Astrocyte (in vitro differentiated cells and primary cell): ENCODE measurements at places on chromosomes 5 and 9. TPM values are rescaled to one million over a fixed set of nuclear protein-coding genes. Genes with fewer than 3 reads are reported as not detected.

The MUSK gene
- not detected in 2 replicates for total RNA-seq

- no peak for DNase-seq
Observed at GRCh38 chr5:40682154-40683017, 2.7 kb downstream of the PTGER4 start.

DNA sequence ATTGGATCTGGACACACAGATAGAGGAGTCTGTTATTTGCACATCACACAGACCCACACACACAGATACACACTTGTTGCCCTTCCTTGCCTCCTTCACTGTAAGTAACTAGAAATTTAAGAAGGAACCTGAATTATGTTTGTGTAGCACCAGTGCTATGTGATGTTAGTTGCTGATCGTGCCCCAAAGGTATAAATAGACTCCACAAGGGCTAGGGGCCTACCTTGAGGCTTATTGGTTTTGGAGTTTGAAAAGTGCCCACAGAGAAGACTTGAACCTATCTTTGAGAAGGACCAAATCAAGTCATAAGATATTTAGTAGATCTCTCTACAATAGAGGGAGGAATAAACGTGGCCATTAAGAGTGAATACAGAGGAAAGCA, 8.8 kb upstream of the TGFBI start:
- DNase-seq = no peak

The CENPK gene
- 5.6 and 7.0 TPM in 2 replicates for total RNA-seq

The CTXN3 gene
- total RNA-seq = not detected in 2 replicates

The RNF224 gene
- total RNA-seq = 0.17 TPM in 1 of 2 replicates, not detected in the other

The C9orf78 gene
- 37.8 and 38.0 TPM in 2 replicates for total RNA-seq

- no peak for DNase-seq
Observed at GRCh38 chr9:90555351-90556057, 87.1 kb downstream of the DIRAS2 start.

GRCh38 chr5:133742431-133742988, 130.2 kb upstream of the FSTL4 start:
- DNase-seq = no peak

- no peak for DNase-seq
Observed at GRCh38 chr9:92206488-92206887, 87.0 kb downstream of the IARS1 start.

The HINT2 gene
- total RNA-seq = 22.8 and 23.7 TPM in 2 replicates

GRCh38 chr5:113340537-113340936, 94.3 kb downstream of the TSSK1B start:
- no peak for DNase-seq

DNA sequence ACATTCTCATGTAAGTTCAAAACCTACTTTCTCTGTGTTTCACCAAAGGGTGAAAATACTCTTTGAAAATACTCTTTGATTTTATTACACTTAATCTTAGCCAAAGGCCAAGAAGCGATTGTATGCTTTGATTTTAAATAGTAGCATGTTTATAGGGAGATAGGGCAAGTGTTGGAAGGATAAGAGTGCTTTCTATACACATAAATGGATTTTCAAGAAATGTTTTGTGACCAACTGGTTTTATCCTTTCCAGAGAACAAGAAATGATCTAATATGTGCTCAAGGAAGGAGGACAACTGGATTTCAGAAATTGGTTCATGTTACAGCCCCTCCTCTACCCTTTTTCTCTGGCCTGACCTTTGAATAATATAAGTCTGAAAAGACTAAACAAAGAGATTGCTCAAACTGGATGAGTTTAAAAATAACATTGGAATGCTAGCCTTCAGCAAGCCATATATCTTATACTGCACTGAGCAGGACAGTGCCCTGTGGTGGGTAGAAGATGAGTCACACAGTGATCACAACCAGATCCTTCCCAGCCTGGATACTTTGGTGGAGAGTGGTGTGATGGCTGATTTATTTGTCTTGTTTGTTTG, 13.1 kb downstream of the PALM2AKAP2 start:
- DNase-seq = peak; percentile 95

- no peak for DNase-seq
Observed at GRCh38 chr5:125085797-125086505, 339.5 kb upstream of the ZNF608 start.

The RNF183 gene
- total RNA-seq = not detected in 2 replicates

The TMEM252 gene
- total RNA-seq = not detected in 2 replicates

The AMBP gene
- 0.19 TPM in 1 of 2 replicates, not detected in the other for total RNA-seq

- no peak for DNase-seq
Observed at GRCh38 chr5:64765804-64766504, 2.5 kb downstream of the SREK1IP1 start.

DNA sequence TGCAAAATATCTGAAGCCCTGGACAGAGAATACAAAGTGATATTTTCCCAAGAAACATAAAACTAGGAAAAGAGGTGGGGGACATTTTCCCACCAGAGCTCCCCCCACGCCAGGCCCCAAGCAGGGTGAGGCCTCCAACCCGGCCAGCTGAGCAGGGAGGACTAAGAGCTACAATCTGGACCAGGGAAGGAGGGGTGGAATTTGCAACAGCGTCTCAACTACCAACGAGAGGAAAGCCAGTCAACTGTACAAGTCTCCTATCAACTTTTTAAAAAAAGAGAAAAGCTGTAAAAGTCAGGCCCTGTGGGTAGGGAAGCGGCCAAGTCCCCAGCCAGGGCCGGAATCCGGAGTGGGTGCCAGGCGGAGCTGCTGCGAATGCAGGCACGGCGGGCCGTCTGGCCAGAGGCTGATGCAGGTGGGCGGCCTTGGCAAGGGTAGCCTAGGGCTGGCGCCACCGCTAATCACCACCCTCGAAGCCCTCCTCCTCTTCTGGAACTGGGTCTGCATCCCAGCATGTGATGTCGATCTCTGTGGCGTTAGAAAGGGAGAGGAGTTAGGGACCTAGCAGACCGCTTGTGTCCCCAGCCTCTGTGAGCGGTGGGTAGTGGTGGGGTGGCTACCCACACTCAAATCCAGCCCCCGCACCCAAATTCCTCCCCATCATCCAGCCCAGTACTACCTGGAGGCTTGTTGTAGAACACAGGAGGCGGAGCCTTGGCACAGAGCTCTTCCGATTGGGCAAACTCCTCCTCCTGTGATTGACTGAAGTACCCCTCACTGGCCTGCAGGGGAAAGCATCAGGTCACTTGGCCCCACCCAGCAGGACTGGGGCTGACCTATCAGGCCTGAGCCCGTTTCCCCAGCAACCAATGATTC, 10.6 kb downstream of the PRR7 start:
- DNase-seq = peak; percentile 94

DNA sequence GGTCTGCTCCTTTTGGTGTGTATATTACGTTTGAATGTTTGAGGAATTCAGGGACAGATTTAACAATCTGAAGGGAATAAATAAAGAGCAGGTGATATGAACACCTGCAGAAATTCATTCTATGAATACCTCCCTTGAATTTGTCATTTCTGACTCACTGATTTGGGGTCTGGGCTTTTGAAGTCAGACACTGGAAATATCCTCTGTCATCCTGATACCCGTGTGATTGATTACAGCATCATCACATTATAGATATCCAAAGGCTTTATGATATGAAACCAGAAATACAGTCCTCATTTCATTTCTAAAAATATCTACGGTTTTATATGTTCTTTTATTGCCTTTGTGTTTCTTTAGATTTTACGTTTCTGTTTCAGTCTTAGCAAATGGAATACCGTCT, 68.5 kb downstream of the TMEM232 start:
- no peak for DNase-seq

DNA sequence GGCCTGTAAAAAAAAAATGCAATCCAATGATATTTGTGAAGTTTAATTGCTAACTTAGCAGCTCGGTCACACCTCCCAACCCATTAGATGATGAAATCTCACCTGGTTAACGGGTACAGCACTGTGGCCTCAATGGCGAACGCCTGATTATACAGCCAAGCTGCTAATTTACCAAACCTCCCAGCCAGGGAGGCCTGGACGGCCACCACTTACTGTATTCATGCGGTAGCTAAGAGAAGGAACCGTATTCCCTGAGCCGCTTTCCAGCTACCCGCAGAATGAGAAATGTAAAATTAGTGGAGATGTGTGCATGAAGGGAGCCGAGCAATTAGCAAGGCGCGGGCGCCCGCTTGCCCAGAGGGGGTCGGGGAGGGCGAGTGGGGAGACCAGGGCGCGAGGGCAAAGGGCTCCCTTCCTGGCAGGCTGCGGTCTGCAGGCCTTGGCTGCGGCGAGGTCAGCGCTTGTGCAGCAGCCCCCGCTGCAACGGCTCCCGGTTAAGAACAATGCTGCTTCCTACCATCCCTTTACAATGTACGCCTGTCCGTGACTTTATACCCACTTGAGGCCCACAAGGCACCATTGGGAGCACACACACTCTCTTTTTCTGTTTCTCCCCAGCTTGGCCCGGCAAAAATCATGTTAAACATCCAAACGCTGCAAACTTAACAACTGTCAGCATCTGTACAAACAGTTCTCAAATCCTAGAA, 70.4 kb upstream of the TBCA start:
- DNase-seq = no peak

The SLC4A9 gene
- 0.25 TPM in 1 of 2 replicates, not detected in the other for total RNA-seq

DNA sequence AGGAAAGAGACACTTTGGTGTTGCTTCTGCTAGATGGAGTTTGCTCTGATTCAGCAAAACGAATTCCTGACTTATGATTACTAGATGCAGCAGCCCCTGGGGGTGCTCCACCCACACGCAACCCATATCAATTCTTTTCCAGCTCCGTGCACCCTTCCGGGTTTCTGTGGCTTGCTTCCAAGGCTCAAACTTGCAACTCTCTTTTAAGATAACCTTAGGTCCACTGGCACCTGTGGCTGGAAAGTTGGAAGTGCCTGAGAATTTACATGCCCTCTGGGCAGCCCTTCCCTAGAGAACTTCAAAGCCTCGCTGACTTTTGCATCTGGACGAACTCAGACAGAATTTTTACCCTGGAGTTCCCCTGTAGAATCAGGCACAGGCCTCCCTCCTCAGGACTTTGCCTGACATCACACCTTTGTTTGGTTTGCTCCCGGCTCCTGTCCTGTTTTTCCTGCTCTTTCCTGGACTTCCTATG, 224.9 kb downstream of the SNX18 start:
- DNase-seq = peak; percentile 75

DNA sequence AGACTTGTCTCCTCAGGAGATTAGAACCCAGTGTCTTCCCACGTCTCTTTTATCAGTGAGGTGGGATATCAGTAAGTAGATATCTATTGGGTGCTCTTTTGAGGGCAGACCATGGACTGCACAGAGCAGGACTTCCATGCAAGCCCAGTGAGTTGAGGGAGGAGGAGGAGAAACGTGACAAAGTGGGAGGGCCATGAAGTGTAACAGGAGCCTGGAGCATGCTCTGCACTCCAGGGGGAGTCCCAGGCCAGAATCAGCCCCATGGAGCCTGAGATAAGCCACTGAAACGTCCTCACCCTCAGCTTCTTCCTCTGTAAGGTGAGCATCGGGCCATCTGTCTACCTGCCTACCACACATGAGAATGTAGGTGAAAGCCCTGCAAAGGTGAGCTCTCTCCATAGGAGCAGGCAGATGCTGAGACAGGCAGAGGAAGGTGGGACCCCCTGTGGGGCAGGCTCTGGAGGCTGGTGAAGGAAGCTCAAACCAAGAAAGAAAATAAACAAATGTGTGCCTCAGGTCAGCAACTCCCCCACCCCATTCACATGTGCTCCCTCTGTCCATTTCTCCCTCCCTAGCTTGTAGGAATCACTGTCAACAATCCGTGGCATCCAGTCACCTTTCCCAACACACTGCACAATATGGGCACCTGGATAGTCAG, 87.4 kb downstream of the NRG2 start:
- DNase-seq = no peak

DNA sequence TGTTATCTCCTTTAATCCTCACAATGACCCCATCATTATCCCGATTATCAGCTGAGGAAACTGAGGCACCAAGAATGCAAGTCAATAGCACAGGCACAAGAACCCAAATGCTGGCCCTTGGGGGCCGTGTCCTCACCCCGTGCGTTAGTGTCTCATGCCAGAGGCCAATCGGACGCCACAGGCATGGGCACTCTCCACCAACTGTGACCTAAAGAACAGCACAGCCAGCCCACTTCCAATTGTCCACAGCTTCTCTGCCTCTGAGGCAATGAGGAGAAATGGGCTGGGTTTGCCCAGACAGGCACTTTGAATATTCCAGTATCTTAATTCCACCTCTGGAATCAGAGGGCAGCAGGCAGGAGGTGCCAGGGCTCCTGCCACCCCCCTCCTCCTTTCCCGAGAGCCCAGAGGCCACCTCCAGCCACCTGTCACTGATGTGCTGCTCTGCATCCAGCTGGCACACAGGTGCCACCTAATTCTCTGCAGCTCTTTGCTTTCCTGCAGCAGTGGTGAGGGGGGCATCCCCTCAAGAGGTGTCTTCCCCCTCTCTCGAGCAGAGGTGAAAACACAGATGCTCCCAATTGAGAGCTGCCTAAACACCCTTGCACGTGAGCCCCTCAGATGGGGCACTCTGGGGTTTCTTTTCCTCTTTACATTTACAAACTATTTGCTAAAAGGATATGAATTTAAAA, 107.5 kb downstream of the ROR2 start:
- DNase-seq = no peak

DNA sequence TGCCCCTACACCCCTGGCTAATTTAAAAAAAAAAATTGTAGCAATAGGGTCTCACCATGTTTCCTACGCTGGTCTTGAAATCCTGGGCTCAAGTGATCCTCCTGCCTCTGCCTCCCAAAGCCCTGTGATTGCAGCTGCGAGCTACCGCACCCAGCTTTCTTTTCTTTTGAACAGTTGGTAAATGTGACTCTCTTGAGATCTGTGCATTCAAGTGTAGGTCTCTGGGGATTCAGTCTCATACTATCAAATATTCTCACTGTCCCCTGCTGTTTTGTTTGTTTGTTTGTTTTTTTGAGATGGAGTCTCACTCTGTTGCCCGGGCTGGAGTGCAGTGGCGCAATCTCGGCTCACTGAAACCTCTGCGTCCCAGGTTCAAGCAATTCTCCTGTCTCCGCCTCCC, 42.3 kb upstream of the CXXC5 start:
- no peak for DNase-seq

The ERMP1 gene
- 8.8 and 11.8 TPM in 2 replicates for total RNA-seq

DNA sequence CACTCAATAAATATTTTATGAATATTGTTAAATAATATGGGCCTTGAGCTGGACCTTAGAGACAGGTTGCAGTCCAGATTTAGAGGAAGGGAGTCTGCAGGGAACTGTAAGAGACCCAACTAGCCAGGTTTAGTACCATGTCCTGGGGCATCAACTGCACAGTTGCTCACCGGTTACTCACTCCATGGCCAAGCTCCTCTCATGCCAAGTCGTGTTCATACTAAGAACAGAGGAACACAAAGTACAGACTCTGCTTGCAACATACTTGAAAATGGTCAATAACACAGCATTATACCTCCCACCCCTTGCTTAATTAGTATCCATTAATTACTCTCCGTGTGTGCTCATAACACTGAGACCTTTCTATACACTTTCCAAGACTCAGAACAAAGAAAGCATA, 317.6 kb upstream of the PIK3R1 start:
- DNase-seq = no peak

The OR1J2 gene
- not detected in 2 replicates for total RNA-seq

The SEMA5A gene
- 13.8 and 15.3 TPM in 2 replicates for total RNA-seq

- DNase-seq = no peak
Observed at GRCh38 chr5:10977011-10977410, 216.0 kb upstream of the DAP start.

The PCDHA9 gene
- total RNA-seq = 0.95 and 1.1 TPM in 2 replicates

GRCh38 chr5:125883223-125883622, 540.0 kb upstream of the GRAMD2B start:
- no peak for DNase-seq
